Ovary (tissue), 10 donors: ENCODE measurements at places on chromosomes 12 and 14. TPM values are rescaled to one million over a fixed set of nuclear protein-coding genes. Genes with fewer than 3 reads are reported as not detected.

The GNG2 gene
- total RNA-seq: 10.7 TPM

The C1QL4 gene
- total RNA-seq: not detected

The SRRM4 gene
- not detected for total RNA-seq

The LBHD2 gene
- total RNA-seq: not detected

The ALG10B gene
- 7.4 TPM for total RNA-seq

The PLA2G1B gene
- total RNA-seq: 2.9 TPM

The RAP1B gene
- total RNA-seq: 99.9 TPM

The IAPP gene
- total RNA-seq: not detected

The KLRF2 gene
- total RNA-seq: not detected

The CLEC1B gene
- total RNA-seq: not detected

The ZNF10 gene
- 23.9 TPM for total RNA-seq

The LGMN gene
- total RNA-seq: 57.2 TPM

The KCNMB4 gene
- total RNA-seq: 3.0 TPM

The RERGL gene
- 6.5 TPM for total RNA-seq

The KRT3 gene
- total RNA-seq: not detected

The LRTM2 gene
- total RNA-seq: not detected

The MMAB gene
- total RNA-seq: 42.9 TPM
